HFF-Myc (cell line): ENCODE measurements at places on chromosomes 6 and 20.

DNA sequence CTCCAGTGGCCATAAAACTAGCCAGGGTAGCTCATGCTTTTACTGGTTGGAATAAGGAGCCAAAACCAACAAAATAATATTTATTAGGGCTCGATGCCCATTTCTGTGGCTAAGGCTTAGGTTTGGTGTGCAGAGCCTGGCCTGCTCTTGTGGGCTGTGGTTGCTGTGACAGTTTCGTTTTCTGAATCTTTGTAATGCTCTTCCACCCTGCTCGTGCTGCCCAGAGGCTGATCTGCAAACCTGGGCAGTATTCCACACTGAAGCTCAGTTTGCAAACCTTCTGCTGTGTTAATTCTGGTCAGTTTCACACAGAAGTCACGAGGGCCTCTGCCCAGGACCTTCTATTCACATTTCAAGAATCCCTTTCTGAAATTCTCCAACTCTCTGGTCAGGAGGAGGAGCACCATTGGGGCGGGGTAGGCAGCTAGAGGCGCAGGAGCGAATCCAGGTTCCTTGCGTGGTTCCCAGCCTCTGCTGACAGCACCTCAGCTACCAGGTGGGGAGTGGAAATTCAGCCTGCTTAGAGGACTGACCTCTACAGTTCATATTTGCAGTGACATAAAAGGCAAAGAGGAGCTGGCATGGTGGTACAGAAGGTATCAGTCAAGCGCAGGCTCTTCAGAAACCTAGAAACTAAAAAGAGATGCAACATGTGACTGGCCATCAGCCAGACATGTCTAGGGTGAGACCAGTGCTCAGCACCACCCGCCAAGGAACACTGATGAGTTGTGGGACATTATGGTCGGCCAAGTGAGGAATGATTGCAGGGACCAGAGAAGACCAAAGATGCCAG lies 14.3 kb upstream of the C20orf144 start:
- no peak for DNase-seq

GRCh38 chr6:24480705-24481104 lies 8.7 kb downstream of the GPLD1 start:
- DNase-seq = no peak

DNA sequence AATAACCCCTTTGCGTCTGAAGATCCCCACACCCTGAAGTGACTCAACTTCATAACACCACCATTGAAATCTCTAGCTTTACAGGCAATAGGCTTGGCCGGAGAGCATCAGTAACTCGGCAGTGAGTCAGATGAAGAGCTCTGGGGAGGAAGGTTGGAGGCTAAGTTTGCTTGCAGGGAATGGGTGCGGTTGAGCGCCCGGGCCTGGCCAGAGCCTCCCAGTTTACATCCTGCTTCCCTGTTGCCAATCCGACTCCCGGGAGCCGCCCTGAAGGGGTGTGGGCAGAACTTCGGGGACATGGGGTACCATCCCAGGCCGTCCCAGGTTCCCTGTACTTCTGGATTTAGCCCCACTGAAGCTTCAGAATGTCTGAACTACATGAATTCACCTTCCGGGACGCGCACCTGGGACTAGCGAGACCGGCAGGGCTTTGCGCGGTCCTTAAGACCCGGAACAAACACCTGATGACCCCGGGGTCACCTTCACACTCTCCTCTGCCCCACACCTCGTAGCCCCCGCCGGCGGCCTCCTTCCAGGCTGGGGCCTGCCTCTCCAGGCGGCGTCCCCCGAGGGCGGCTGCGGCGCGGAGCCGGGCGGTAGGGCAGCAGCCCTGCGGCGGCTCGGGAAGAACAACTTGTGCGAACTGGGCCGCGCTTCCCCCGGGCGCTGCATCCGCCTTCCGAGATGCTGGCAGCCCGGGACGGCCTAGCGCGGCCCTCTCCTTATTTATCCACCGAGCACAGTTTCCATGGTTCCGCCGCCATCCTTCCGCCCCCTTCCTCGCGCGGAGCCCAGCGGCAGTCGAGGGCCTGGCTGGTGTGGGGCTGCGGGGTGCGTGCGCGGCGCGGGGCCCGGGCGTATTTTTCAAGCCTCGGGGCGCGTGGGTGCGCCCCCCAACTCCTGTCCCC lies 56.6 kb upstream of the RREB1 start:
- no peak for DNase-seq

GRCh38 chr20:8796088-8796660 lies 272.7 kb upstream of the PLCB4 start:
- DNase-seq = no peak

GRCh38 chr6:144265061-144265357 lies 20.1 kb upstream of the UTRN start:
- DNase-seq = no peak

- DNase-seq = no peak
These were observed 11.8 kb downstream of the THBS2 start for GRCh38 chr6:169241688-169242350.

GRCh38 chr6:39362487-39362865 lies 40.0 kb upstream of the KCNK16 start:
- DNase-seq = no peak

DNA sequence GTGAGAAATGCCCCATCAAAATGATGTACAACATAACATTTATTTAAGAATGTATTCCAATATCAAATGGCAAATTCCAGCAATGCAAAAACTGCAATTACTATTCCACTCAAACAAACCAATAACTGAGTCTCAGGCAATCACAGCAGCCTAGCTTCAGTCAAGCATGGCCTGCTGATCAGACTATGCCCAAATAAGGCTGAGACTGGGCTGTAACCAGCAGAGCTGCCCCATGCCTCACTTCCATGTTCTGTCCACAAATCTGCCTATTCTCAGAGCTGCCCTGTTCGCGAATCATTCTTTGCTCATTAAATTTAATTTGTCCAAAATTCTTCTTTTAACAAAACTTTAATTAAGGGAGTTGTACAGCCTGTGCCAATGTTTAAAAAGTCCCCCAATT lies 155.4 kb downstream of the FNDC1 start:
- DNase-seq = no peak

DNA sequence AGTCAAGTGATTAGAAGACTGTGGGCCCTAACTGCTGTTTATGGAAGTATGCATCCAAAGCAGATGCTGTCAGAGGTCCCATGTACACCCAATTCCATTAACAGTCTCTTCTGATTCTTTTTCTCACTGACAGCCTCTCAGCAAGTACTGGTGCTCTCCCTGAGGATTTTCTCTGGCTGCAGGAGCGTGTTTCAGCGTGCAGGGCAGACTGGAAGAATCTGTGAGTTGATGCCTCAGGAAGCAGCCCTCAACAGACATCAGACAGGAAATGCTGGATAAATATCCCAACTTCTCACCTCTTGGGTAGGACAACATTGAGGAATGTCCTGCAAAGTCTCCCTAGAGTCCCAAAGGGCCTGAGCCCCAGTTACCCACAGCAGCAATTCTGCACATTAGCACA lies 40.8 kb downstream of the ANKEF1 start:
- no peak for DNase-seq

- no peak for DNase-seq
These were observed 323.4 kb downstream of the BTBD9 start for GRCh38 chr6:38316099-38316868.

DNA sequence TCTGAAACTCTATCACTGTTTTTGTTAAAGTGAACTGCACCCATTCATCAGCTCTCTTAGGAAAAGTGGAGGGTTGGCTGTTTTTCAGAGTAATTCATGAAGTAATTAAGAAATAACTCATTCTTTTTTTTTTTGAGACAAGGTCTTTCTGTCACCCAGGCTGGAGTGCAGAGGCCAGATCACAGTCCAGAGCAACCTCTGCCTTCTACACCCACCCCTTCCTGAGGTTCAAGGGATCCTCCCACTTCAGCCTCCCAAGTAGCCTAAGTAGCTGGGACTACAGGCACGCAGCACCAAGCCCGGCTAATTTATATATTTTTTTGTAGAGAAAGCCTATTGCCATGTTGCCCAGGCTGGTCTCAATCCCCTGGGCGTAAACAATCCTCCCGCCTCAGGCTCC lies 2.6 kb downstream of the ZNFX1 start:
- no peak for DNase-seq

- DNase-seq = no peak
These were observed 1.8 kb downstream of the MOCS1 start for GRCh38 chr6:39932386-39932910.

GRCh38 chr20:46296526-46297250 lies 11.6 kb downstream of the CDH22 start:
- no peak for DNase-seq

- DNase-seq = no peak
These were observed 540.1 kb upstream of the CHD6 start for GRCh38 chr20:42158272-42158671.

- no peak for DNase-seq
These were observed 66.0 kb downstream of the KIZ start for GRCh38 chr20:21191839-21192238.

GRCh38 chr6:11605507-11605905 lies 68.0 kb downstream of the TMEM170B start:
- DNase-seq = no peak

GRCh38 chr6:109240370-109241084 lies 141.7 kb downstream of the CD164 start:
- DNase-seq = no peak

DNA sequence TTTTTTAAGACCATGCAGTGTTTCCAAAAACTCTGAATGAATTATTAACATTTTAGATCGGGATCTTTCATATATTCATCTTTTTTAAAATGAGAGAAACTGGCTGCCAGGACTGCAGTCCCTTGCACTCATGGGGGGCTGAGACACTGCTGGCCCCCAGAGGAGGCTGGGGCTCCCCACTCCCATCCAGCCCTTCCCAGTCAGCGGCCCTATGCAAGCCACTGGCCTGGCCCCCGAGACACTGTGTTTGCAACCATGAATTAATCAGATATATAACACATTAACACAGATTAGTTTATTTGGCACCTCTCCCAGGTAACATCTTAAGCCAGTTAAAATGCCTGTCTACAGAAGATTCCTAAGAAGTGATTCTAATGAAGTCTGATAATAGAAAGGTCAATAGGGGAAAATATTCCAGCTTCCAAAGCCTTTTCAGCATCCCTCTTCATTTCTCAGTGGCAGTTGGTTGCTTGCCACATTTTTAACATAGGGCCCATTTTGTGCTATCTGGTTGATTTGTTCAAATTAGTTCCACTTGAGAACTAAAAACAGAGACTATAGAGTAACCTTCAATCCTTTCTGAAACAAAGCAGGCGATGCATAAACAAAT lies 184.4 kb upstream of the FBXL4 start:
- DNase-seq = no peak

- no peak for DNase-seq
These were observed 167.9 kb downstream of the NRN1 start for GRCh38 chr6:5838656-5839396.

DNA sequence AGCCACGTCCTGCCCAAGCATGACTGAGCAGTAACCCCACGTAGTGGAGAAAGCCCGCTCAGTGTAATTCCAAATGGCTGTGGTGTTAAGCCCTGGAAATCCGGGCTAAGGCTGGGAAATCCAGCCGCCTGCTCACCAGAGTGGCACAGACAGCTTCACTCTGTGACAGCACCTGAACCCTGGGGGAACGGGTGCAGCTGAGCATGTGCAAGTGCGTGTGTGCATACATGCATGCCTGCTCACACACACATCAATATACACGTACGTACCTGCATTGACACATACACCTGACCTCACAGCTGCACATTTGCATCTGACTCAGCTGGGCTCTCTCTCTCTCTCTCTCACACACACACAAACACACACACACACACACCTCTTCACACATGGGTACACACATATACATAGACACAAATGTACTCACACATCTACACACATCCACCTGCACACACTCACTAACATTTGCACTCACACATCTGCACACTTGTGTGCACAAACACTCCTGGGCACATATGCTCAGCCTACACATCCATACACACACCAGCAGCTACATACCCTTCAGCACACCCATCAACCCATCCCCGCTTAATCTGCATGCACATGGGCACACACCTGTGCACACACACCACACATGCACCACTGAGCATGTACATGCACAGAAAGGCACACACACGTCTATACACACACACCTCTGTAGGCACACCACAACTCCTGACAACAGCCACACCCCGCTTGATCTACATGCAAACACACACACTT lies 114.1 kb downstream of the GRM4 start:
- no peak for DNase-seq

DNA sequence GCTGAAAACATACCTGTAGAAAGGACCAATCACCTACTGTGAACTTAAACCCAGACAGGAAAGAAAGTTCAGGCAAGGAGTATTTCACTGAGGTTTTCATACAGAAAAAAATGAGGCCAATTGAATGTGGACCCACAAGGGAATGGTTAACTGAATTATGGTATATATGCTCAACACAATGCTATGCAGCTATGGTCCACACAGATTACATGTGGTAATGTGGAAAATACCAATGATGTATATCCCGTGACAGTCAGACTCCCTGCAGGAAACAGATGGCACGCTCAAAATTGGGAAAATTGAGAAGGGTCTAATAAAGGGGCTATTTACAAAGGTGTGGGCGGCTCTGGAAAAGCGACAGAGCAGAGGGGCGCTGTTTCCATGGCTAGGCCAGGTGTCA lies 47.1 kb upstream of the PIM1 start:
- DNase-seq = no peak

- no peak for DNase-seq
These were observed 369 bp downstream of the SLC4A11 start for GRCh38 chr20:3238616-3239025.

GRCh38 chr20:17024513-17025119 lies 202.2 kb upstream of the PCSK2 start:
- peak; percentile 19 for DNase-seq

DNA sequence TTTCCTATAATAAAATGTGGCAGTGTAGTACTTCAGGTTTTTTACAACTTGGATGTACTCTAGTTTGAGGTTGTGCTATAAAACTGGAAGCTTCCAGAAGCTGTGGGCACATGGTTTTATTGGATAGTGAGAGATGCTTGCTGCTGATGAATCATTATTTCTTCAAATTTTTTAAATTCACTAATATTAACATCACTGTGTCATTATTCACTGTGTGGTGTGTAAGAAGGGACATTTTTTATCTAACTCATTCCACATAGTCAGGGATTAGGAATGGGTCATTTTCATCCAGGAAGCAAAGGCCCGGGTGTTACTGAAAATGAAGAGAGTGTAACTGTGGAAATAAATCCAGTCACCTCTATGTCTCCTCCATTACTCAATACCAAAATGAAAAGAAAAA lies 421.0 kb downstream of the TENT5A start:
- no peak for DNase-seq

- DNase-seq = no peak
These were observed 626.5 kb upstream of the MAP3K7 start for GRCh38 chr6:91213229-91213901.

DNA sequence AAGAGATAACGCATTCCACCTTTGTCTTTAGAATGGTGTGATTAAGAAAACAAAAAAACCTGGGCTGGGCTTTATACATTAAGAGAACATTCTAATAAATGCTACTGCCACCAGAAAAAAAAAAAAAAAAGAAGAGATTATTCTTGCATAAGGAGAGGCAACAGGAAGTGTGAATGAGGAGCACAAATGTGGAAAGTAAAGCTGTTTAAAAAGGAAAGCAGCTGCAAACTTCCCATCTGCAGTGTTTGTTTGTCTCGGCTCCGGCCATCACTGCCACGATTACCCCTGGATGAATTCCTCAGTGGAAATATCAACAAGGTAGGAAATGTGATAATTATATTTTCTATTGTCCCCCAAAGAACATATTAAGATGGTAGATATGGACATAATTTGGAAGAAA lies 223.9 kb downstream of the PHF3 start:
- DNase-seq = no peak

- no peak for DNase-seq
These were observed 8.0 kb upstream of the SLC17A3 start for GRCh38 chr6:25882051-25882496.

GRCh38 chr20:9163251-9163650 lies 94.4 kb downstream of the PLCB4 start:
- DNase-seq = no peak
